ENCODE measurements at places on chromosomes 4 and X.

DNA sequence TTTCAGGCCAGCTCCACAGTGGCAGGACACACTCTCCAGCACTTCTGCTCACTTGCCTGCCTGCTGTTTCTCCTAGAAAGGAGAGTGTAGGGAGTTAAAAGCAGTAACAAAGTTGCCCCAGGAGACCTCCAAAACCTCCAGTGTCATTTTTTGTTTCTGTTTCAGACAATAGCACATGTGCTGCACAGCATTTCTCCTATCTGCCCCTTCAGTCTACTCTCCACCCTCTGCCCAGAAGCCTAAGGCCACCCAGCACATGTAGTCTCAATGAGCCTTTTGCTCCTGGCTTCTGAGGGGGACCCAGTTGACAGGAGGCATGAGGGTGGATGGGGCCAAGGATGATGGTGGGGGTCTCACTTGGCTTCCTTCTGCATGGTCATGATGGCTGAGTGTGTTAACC lies 329.6 kb upstream of the CLNK start:
- DNase-seq: no peak

DNA sequence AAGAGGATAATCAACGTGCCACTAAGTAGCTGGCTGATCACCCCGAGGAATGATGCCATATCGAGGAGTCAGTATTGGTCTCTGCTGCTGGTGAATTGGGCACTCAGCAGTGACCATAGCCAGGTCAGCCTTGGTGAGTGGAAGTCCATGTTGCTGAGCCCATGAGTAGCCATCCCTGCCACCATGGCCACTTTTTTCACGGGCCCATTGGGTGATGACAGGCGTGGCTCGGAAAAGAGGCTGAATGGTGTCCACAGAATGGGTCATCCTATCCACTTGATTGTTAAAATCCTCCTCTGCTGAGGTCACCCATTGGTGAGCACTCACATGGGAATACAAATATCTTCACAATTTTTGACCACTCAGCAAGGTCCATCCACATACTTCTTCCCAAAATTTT lies 114.4 kb downstream of the UBE2NL start:
- no peak for DNase-seq

GRCh38 chr4:13176741-13177142 lies 307.4 kb downstream of the RAB28 start:
- DNase-seq: no peak

DNA sequence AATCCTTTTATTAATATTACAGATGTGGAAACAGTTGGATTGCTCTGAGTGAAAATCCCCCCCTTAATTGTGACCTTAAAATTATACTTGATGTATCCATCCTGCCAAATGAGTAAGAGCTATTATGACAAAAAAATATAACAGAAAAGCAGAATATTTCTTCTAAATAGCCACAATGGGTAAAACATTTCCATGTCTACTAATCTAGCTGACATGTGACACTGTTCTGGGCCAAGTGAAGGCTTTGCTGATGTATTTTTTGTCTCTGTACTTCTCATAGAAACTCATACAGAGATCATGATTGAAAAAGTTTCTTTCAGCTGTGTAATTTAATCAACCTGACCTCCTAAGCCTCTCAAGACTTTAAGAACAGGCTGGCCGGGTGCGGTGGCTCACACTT lies 569.1 kb upstream of the ZFP42 start:
- DNase-seq: no peak

DNA sequence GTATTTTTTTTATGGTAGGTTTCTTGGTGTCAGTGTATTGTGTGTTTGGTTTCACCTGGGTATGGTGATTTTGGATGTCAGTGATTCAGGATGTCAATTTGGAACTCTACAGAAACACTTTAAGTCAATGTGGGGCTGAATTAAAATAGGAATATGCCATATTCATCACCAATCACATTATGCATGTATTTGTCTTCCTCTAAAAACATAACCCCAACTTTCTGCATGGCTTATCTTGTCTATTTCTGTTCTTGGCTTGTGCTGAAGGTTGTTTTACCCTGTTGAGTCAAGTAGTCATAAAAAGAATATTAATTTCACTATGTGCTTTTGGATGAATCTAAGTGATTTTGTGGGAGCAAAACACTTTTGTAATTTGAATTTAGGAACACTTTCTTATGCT lies 19.0 kb downstream of the ZNF721 start:
- DNase-seq: no peak

GRCh38 chr4:15034071-15034764 lies 31.9 kb downstream of the CPEB2 start:
- no peak for DNase-seq

GRCh38 chr4:92333016-92333415 lies 29.2 kb downstream of the GRID2 start:
- no peak for DNase-seq

DNA sequence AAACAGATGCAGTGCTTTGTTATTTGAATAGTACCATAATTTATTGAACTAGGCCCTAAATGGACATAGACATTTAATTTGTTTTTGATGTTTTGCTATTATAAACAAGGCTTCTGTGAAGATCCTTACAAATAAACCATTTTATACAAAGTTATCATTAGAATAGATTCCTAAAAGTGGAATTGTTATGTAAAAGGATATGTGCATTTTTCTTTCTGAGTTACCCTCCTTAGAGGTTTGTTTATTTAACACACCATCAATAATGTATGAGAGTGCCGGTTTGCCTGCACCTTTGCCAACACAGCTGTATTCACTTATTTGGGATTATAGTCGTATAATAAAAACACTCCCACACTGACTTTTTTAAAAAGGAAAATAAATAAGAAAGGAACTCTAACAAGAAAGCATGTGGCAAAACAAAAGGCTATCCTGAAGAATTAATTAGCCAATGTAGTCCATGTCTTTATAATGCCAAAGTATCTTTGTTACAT lies 84.8 kb downstream of the PAK3 start:
- DNase-seq: no peak

DNA sequence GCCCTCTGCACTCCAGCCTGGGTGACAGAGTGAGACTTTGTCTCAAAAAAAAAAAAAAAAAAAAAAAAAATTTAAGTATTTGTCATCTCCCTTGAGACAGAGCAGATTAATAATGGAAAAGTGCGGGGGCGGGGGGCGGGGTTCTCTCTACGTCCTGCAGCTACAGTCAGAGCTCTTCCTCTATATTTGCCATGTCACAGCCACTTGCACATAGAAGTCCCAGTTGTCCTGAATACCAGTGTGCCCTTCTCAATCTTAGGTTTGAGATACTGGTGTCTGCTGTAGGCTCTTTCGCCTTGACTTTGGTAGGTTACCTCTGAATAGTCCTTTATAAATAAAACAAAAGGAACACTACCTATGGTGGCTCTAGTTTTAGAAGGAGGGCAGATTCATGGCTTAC lies 237.8 kb upstream of the PGRMC2 start:
- no peak for DNase-seq

DNA sequence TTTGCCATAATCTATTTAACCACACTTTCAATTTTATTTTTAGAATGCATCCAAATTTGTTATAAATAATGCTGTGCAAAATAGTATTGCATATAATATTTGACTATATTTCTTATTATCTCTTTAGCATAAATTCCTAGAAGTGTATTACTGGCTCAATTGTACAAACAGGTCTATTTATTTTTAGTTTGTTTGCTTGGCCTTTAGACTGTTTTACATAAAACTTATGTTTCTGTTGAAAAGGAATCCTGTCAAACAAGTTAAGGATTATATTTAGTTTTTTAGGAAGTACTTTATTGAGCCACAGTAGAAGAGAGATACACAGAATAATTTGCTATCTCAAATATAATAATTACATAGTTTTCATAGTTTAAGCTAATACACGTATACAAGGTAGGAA lies 413.8 kb downstream of the GBA3 start:
- DNase-seq: no peak

- no peak for DNase-seq
Observed at GRCh38 chrX:99722094-99722493, 688.0 kb downstream of the PCDH19 start.

GRCh38 chrX:106281383-106281782 lies 113.3 kb downstream of the PWWP3B start:
- no peak for DNase-seq

- DNase-seq: no peak
Observed at GRCh38 chrX:147191361-147191760, 376.8 kb upstream of the CXorf51A start.

GRCh38 chr4:157806184-157806583 lies 366.6 kb downstream of the GASK1B start:
- DNase-seq: no peak

DNA sequence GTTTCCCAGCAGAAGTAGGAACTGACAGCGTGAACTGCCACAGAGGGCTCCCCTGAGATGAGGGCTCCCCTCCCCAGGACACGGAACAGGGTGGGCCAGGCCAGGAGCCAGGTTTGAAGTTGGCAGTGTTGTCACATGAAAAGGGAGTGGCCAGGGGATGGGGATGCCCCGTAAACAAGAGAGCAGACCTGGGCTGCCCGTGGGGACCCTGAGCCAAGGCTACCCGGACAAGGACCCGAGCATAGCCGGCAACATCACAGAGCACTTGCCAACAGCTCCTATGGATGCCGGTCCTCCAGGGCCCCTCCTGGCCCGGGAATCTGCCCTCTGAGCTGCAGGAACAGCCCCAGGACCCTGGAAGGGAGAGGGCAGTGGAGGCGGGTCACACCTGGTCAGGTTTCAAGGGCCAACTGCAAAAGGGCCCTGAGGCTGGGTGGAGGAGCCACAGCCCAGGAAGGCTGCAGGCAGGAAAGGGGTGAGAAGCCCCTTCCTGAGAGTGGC lies 102.1 kb downstream of the CPZ start:
- peak; percentile 51 for DNase-seq

- DNase-seq: no peak
Observed at GRCh38 chr4:143407888-143408287, 71.2 kb downstream of the GAB1 start.

- DNase-seq: no peak
Observed at GRCh38 chr4:29278585-29278984, 1441.6 kb upstream of the PCDH7 start.

- no peak for DNase-seq
Observed at GRCh38 chr4:123651536-123652180, 255.1 kb downstream of the SPRY1 start.

DNA sequence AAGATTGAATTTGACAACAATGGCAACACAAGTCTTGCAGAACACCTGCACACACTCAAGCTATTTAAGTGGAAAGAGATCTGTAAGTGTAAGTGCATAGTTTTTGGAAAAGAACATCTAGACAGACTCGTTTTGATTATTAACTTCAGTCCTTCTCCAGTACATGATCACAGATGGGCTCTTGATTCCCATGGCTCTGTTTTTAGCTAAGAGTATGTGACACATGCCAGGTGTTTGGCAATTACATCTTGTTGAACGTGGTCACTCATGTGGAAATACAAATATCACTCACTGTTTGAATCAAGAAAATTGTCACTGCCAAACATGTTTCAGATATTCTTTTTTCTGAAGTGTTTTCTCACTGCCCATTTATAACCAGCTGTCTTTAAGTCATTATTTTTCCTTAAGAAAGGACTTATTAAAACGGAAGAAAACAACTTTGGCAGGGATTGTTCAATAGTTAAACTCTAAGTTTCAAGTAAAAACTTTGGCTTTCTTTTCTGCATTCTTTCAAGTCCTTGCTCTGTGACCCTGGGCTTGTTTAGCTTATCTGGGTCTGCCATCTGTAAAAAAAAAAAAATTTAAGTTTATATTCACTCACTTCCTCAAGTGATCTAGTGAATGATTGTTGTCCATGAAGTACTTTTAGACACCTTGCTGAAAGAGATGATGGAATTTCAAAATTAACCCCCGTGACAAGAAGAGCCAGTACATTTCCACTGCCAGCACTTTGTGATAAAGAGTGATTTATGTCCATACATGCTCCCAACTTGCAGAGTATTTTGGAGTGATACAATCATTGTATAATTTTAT lies 125.4 kb downstream of the ATXN3L start:
- no peak for DNase-seq

DNA sequence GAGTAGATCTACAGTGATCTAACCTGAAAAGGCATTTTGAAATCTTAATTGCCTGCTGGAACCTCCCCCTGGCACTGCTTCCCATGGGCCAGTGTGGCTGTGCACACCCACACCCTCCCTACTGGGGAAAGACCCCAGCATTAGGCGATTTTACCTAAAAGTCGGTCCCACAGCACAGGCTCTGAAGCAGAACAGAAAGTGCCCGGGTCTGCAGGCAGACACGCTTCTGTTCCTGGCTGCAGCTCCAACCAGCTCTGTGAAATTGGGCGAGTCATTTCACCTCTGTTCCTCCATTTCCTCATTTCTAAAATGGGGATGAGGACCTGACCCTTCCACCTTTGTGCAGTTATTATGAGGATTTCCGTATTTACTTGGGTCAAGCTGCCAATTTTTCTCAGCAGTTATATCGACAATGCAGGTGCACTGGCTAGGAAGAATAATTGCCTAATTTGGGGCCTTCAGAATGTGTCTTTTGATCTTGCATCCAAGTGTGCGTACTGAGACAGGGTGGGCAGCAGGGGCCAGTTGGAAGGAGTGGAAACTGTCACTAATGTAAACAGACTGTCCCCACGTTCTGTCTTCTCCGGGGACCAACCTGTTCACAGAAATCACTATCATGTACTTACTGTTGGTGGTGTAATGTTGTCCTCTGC lies 7.1 kb downstream of the KLF3 start:
- DNase-seq: no peak

- no peak for DNase-seq
Observed at GRCh38 chrX:154779261-154779660, 16.6 kb downstream of the DKC1 start.

GRCh38 chr4:166502660-166503059 lies 629.6 kb downstream of the TLL1 start:
- no peak for DNase-seq

DNA sequence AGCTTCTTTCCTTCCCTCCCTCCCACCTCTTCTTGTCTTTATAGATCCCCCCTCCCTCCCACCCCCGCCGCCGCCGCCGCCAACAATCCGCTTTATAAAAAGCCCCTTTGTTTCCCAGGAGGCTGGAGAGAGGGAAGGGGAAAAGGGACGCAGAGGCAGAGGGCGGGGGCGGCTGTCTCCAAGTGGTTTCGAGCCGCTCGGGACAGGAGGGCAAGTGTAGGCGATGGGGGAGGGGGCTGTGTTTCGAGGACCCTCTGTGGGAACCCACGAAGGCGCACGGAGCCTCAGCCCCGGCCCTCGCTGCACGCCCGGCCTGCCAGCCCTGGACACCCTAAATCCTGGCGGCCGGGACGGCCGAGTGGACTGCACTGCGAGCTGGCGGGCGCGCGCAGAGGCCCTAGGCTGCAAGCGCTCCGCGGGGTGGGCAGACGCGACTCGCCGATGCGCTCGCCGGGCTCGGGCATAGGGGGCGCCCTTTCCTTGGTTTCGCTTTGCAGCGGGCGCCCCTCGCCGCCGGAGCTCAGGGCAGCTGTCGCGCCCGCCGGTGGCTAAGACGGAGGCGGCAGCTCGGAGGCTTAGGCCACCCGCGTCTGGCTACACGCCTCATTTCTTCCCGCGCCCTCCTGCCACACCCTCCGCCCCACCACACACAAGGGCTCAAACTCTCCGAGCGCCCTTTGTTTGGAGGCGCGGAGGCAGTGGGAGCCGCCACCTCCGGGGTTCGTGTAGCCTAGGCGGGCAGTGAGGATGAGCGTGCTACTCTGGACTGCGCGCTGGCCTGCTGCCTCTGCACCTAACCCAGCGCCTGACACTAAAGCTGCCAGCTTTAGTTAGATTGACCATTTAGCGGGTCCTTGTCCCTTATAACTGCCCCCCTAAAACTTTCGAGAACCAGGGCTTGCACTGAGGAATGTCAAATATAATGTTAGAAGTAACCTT lies 2.2 kb downstream of the MAMLD1 start:
- DNase-seq: peak; percentile 87

Measured in cardiac septum (tissue), 1 donor.